ENCODE measurements at places on chromosomes 4 and X. TPM values are rescaled to one million over a fixed set of nuclear protein-coding genes. Genes with fewer than 3 reads are reported as not detected.

DNA sequence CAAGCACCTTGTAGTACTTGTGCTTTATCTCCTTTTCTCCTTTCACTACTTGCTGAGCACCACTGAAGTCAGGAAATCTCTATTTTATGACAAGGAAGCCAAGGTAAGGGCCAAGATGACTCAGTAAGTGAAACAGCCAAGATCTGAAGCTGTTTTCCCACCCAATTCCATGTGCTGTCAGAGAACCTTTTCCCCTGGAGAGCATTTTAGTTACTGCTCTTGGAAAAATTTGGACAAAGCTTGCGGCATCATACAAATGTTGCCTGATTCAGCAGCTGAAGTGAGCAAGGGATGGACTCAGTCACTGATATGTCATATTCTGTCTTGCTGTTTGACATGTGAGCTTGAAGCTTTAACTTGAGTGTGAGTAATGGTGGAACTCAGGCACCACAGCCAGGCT lies 391.4 kb downstream of the RAB28 start:
- H3K36me3 ChIP-seq = no peaks in the 10 kb centered on the region
- no peaks in the 10 kb centered on the region for H3K4me1 ChIP-seq
- no peak overlapping the region for H3K4me3 ChIP-seq
- H3K27ac ChIP-seq = no peak overlapping the region
- no peaks in the 10 kb centered on the region for H3K27me3 ChIP-seq

GRCh38 chr4:8167291-8167690 lies 8.7 kb upstream of the ABLIM2 start:
- peaks cover 3% of the 10 kb centered on the region for H3K4me1 ChIP-seq
- H3K4me3 ChIP-seq = no peak overlapping the region
- no peak overlapping the region for H3K27ac ChIP-seq

DNA sequence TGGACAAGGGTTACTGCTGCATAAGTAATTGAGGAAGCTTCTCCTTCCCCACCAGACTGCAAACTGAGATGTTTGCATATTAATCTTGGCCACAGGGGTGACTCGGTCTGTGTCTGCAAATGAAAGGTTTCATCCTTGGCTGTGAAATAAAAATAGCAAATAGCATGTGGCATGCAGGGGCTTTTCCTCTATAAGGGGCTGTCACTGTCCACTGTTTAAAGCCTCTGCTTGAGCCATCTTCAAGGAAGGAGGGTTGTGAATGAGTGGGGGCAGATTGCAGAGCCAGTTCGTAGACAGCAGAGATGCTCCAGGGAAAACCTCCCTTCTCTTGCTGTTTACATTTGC lies 33.3 kb downstream of the TMSB4X start:
- peaks cover 7% of the 10 kb centered on the region for H3K4me1 ChIP-seq
- no peak overlapping the region for H3K27ac ChIP-seq
- H3K27me3 ChIP-seq = no peaks in the 10 kb centered on the region
- no peaks in the 10 kb centered on the region for H3K36me3 ChIP-seq

GRCh38 chr4:150251752-150252190 lies 173.5 kb downstream of the DCLK2 start:
- H3K4me1 ChIP-seq = peaks cover 6% of the 10 kb centered on the region
- peak; percentile 19 for DNase-seq
- H3K27ac ChIP-seq = no peak overlapping the region

GRCh38 chr4:140251571-140251970 lies 97.6 kb upstream of the MAML3 start:
- H3K27ac ChIP-seq = peak overlapping the region; percentile 84
- peaks cover 2% of the 10 kb centered on the region for H3K27me3 ChIP-seq
- peaks cover 37% of the 10 kb centered on the region for H3K4me1 ChIP-seq
- no peaks in the 10 kb centered on the region for H3K36me3 ChIP-seq
- DNase-seq = no peak

- H3K4me3 ChIP-seq = no peak overlapping the region
- DNase-seq = no peak
- H3K27me3 ChIP-seq = peaks cover 1% of the 10 kb centered on the region
Observed at GRCh38 chr4:108466936-108467902, 153.2 kb upstream of the RPL34 start.

GRCh38 chrX:38352362-38352761 lies at the start of gene OTC:
Gene OTC, plus strand, starts transcription at chrX:38352604. Its CDS starts 93 bp downstream, at chrX:38352697.
- peaks cover 14% of the 10 kb centered on the region for H3K4me1 ChIP-seq
- H3K27me3 ChIP-seq = peaks cover 2% of the 10 kb centered on the region
- H3K4me3 ChIP-seq = no peak within 1 kb of the TSS
- DNase-seq = no peak
- H3K27ac ChIP-seq = no peak within 1 kb of the TSS

DNA sequence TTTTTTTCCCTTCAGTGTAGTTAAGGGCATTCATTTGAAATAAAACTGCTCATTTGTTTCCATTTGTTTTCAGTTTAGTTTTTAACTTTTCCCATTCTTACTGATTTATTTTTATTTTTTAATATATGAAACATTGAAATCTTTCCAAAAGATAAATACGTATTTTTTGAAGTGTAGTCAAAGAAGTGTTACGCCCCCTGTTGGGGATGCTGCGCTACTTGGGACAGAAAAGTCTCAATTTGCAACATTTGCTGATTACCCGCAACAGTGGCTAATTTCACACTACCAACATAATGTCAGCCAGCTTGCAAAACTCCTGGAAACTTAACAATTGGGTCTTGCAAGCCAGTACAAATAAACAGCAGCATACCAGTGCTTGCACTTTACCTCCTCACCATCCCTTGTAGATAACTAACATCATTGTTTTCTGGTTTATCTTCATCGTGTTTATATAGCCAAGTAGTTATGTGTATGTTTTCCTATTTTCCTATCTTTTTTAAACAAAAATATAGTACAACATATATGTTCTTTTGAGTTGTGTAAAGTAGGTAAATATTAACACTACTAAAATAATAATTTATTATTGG lies 158.6 kb downstream of the STPG2 start:
- no peaks in the 10 kb centered on the region for H3K4me1 ChIP-seq
- no peak overlapping the region for H3K4me3 ChIP-seq
- DNase-seq = peak; percentile 20
- H3K27ac ChIP-seq = no peak overlapping the region
- no peaks in the 10 kb centered on the region for H3K36me3 ChIP-seq
- H3K27me3 ChIP-seq = no peaks in the 10 kb centered on the region

- H3K27ac ChIP-seq = no peak overlapping the region
- no peak overlapping the region for H3K4me3 ChIP-seq
- peaks cover 6% of the 10 kb centered on the region for H3K4me1 ChIP-seq
Observed at GRCh38 chr4:41077628-41078027, 136.7 kb downstream of the APBB2 start.

- peaks cover 5% of the 10 kb centered on the region for H3K36me3 ChIP-seq
- H3K4me3 ChIP-seq = no peak overlapping the region
- peaks cover 3% of the 10 kb centered on the region for H3K4me1 ChIP-seq
- no peak overlapping the region for H3K27ac ChIP-seq
Observed at GRCh38 chrX:24619647-24620046, 27.5 kb downstream of the PCYT1B start.

GRCh38 chr4:164251257-164251656 lies 502.7 kb upstream of the SMIM31 start:
- peaks cover 4% of the 10 kb centered on the region for H3K4me1 ChIP-seq
- no peaks in the 10 kb centered on the region for H3K27me3 ChIP-seq
- no peak overlapping the region for H3K27ac ChIP-seq
- H3K36me3 ChIP-seq = no peaks in the 10 kb centered on the region
- no peak overlapping the region for H3K4me3 ChIP-seq

- H3K4me3 ChIP-seq = no peak overlapping the region
- H3K36me3 ChIP-seq = no peaks in the 10 kb centered on the region
- H3K4me1 ChIP-seq = no peaks in the 10 kb centered on the region
- H3K27ac ChIP-seq = no peak overlapping the region
- DNase-seq = no peak
Observed at GRCh38 chr4:188650516-188650915, 511.3 kb downstream of the TRIML1 start.

DNA sequence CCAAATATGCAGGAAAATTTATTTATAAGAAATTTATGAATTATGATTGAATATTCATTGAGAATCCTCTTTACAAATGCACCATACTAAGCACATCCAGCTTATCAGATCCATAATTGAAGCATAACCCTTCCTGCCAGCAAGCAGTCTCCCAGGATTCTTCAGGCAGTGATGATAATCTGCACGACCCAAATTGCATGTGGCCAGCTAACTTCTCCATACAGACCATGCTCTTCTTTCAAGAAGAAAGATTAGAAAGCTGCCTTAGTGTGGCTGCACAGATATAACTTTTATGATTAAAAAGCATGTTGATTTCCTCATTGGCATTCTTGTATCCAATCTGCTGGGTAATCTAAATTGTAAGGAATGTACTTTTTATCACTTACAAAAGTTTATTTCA lies 3.3 kb upstream of the CBR4 start:
- no peaks in the 10 kb centered on the region for H3K36me3 ChIP-seq
- DNase-seq = no peak
- H3K27ac ChIP-seq = no peak overlapping the region
- no peak overlapping the region for H3K4me3 ChIP-seq
- peaks cover 15% of the 10 kb centered on the region for H3K4me1 ChIP-seq
- peaks cover 3% of the 10 kb centered on the region for H3K27me3 ChIP-seq

DNA sequence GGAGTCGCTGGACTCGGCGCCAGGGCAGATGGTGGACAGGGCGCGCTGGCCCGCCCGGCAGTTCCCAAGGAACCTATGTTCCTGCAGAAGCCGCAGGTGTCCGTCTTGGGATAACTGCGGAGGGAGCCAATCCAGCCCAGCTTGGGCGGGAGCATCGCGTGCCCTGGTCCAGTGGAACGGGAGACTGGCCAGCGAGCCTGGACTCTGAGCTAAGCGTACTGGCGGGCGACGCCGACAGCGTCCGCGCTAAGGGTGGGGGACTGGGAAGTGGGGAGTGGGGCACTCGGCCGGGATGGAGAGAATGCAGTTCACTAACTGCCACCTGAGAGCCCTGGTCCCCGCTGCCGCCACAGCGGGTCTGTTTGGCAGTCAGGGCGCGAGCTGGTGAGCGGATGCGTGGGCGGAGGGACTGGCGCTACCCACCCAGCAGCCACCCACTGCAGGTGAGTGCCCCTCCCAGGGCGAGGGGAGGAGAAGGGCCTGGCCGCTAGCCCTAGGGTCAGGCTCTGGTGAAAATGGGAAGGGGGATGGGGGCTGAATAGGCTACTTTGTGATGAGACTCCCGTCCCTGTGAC lies 1.3 kb upstream of the MAMLD1 start:
- no peak overlapping the region for H3K27ac ChIP-seq
- peaks cover 8% of the 10 kb centered on the region for H3K27me3 ChIP-seq
- H3K4me3 ChIP-seq = peak overlapping the region; percentile 76
- H3K36me3 ChIP-seq = no peaks in the 10 kb centered on the region
- peak; percentile 3 for DNase-seq

DNA sequence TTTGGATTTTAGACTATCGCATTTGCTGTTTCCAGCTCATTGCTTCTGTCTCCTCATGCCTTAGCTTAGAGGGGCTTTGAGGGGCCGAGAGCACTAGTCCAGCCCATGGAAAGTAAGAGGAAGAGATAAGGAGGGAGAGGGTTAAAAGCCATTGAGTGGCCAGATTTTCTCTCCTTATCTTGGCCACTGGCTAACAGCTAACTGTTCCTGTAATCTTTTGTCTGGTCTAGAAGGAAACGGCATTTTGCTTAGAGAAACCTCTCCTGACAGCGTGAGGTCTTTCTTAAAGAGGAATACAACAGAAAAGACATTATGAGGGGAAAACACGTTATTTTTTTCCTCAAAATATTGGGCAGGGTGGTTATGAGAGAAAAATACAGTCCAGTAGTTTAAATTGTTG lies 7.9 kb downstream of the GPR101 start:
- DNase-seq = no peak
- H3K36me3 ChIP-seq = no peaks in the 10 kb centered on the region
- H3K27me3 ChIP-seq = peaks cover 6% of the 10 kb centered on the region
- H3K4me1 ChIP-seq = peaks cover 5% of the 10 kb centered on the region

- H3K27ac ChIP-seq = no peak overlapping the region
- H3K27me3 ChIP-seq = no peaks in the 10 kb centered on the region
- no peak overlapping the region for H3K4me3 ChIP-seq
- H3K4me1 ChIP-seq = peaks cover 7% of the 10 kb centered on the region
- no peak for DNase-seq
- peaks cover 3% of the 10 kb centered on the region for H3K36me3 ChIP-seq
Observed at GRCh38 chr4:105714071-105714521, 5.5 kb downstream of the GSTCD start.

GRCh38 chrX:22690116-22690515 lies 309.6 kb upstream of the DDX53 start:
- DNase-seq = no peak
- H3K4me3 ChIP-seq = no peak overlapping the region
- H3K36me3 ChIP-seq = no peaks in the 10 kb centered on the region
- H3K4me1 ChIP-seq = peaks cover 9% of the 10 kb centered on the region
- no peak overlapping the region for H3K27ac ChIP-seq

- H3K36me3 ChIP-seq = no peaks in the 10 kb centered on the region
- H3K4me1 ChIP-seq = peaks cover 29% of the 10 kb centered on the region
- H3K4me3 ChIP-seq = no peak overlapping the region
- H3K27ac ChIP-seq = no peak overlapping the region
- H3K27me3 ChIP-seq = no peaks in the 10 kb centered on the region
Observed at GRCh38 chr4:140297221-140297570, 76.2 kb upstream of the SCOC start.

DNA sequence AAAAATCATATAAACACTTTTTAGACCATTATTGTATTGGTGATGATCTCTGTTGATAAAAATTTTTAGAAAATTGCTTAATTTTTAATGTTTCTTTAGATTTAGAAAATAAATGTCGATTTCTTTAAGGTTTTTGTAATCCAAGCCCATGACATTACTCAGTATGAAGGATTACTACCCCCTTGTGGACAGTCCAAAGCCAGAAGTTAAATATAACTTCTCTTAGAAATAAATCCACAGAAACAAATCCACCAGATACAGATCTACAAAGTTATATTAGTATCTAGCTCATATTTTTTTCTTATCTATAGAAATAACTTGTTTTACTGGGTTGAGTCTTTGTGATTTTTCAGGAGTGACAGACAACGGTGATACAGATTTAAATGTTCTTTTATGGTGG lies 18.9 kb downstream of the TIFA start:
- no peak overlapping the region for H3K4me3 ChIP-seq
- no peaks in the 10 kb centered on the region for H3K27me3 ChIP-seq
- no peak overlapping the region for H3K27ac ChIP-seq
- no peak for DNase-seq
- peaks cover 4% of the 10 kb centered on the region for H3K36me3 ChIP-seq

Gene SSX2B
- not detected for total RNA-seq

Gene CTAG1A
- total RNA-seq = not detected

Gene PGRMC1
- 153 TPM for total RNA-seq

Gene GUCY1A1
- not detected for total RNA-seq

Gene SLC6A14
- total RNA-seq = not detected

Gene ART3
- total RNA-seq = not detected

Gene HTRA3
- 1.7 TPM for total RNA-seq

Gene SCLT1
- 22.2 TPM for total RNA-seq

Gene SSX1
- not detected for total RNA-seq
